ENCODE measurements at places on chromosomes 2 and 18.

DNA sequence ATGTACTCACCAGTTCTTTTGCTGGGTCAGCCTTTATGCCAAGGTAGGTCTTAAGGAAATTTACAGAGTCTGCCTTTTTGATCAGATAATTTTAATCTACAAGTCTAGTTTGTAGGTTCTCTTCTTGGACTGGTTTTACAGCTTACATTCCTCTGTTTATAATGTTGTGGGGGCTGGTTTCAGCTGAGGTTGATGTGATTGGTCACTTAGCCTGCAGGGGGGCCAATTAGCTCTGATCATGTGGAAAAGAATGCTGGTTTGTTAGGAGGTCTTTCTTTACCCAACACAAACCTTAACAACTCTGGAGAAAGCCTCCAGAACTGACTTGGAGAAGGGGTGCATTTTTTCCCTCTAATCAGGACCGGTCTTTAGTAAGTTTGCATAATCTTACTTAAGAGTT lies at the start of gene KCNJ13:
KCNJ13 (minus strand) TSS at position 131 of the 400 bp plus-strand sequence. CDS start 5,203 bp downstream, outside the sequence.
- DNase-seq: peak; percentile 72

GRCh38 chr18:23529604-23530003 lies 26.3 kb downstream of the RMC1 start:
- DNase-seq: no peak

GRCh38 chr2:173860082-173860481 lies 105.1 kb downstream of the SP3 start:
- DNase-seq: no peak

- DNase-seq: peak; percentile 61
Observed at GRCh38 chr2:8684878-8685696, 3.2 kb downstream of the ID2 start.

GRCh38 chr18:70523035-70523791 lies 234.4 kb downstream of the SOCS6 start:
- DNase-seq: no peak

DNA sequence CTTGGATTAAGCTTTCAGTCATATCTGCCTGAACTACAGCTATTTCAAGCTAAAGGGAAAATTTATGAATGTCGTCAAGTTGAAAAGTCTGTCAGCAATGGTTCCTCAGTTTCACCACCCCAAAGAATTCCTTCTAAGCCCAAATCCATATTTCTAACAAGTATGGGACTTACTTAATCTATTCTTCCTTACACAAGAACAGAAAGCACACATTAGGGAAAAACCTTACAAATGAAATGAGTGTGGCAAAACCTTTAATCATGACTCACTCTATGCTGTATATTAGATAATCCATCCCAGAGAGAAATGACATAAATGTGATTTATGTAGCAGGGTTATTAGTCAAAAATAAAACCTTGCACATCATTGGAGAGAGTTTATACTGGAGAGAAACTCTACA lies 78.9 kb downstream of the RAB31 start:
- DNase-seq: no peak

GRCh38 chr2:112026509-112026908 lies 28.6 kb upstream of the TMEM87B start:
- DNase-seq: no peak

GRCh38 chr2:40432921-40433483 lies 18.9 kb downstream of the SLC8A1 start:
- DNase-seq: no peak

DNA sequence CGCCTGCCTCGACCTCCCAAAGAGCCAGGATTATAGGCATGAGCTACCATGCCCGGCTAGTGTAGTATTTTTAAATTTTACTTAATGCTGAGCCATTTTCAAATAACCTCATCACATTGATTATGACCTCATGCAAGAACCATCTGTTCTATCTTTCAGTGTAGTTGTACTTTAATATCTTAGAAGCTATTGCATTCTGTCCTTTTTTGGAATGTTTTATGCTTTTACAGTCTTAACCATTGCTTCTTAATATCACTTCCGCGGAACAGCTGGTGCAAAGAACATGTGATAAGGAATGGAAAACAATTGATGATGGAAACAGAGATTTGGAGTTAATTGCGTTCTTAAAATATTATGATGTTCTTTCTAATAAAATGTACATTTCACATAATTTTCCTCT lies 2.7 kb downstream of the GEN1 start:
- no peak for DNase-seq

DNA sequence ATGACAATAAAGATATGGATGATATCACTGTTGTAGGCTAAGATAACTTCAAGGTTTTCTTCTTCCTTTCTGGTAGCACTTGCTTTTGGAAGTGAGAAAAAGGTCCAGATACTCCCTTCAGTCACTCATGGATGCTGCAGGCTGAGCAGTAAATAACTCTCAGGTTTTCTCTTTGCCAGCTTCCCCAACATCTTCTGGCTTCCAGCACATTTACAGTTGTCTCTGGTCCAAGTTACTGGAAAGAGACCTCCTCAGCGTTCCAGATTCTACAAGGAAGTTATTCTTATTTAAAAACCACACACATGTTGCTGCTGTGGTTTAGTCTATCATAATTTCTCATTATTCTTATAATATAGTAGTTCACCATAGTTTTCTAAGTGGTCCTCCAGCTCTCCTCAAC lies 383.4 kb downstream of the PLCL1 start:
- no peak for DNase-seq

- no peak for DNase-seq
Observed at GRCh38 chr2:182977463-182977862, 60.8 kb downstream of the NCKAP1 start.

GRCh38 chr2:231163414-231164095 lies 34.9 kb upstream of the ARMC9 start:
- no peak for DNase-seq

- DNase-seq: no peak
Observed at GRCh38 chr2:120700659-120701058, 35.0 kb upstream of the GLI2 start.

GRCh38 chr18:46068763-46069162 lies 3.3 kb downstream of the PSTPIP2 start:
- no peak for DNase-seq

- no peak for DNase-seq
Observed at GRCh38 chr2:67802291-67802690, 260.5 kb downstream of the C1D start.

- no peak for DNase-seq
Observed at GRCh38 chr2:129117434-129117833, 798.8 kb upstream of the HS6ST1 start.

DNA sequence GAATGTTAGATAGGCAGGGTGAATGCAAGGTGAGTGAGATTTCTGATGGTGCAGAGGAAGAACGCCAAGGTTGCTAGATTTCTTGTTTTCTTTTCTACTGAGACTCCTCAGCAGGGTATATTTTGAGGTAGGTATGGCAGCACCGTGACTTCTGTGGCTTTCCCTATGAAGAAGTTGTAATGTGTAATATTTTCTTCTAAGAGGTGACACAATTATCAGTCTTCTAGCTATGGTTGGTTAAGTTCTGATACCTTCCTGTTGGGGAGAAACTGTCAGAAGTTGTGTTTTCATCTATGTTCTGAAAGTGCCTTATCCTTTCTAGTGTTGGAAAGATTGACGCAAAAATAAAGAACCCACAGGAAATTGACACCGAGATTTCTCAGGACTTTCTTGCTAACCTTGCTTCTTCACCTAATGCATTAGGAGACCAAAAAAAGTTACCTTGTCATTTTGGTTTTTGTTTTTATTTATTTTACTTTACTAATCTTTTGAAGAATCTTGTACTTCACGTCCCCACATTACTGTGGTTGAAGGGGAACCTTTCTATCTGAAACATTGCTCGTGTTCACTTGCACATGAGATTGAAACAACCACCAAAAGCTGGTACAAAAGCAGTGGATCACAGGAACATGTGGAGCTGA lies 11.9 kb downstream of the IL18R1 start:
- no peak for DNase-seq

DNA sequence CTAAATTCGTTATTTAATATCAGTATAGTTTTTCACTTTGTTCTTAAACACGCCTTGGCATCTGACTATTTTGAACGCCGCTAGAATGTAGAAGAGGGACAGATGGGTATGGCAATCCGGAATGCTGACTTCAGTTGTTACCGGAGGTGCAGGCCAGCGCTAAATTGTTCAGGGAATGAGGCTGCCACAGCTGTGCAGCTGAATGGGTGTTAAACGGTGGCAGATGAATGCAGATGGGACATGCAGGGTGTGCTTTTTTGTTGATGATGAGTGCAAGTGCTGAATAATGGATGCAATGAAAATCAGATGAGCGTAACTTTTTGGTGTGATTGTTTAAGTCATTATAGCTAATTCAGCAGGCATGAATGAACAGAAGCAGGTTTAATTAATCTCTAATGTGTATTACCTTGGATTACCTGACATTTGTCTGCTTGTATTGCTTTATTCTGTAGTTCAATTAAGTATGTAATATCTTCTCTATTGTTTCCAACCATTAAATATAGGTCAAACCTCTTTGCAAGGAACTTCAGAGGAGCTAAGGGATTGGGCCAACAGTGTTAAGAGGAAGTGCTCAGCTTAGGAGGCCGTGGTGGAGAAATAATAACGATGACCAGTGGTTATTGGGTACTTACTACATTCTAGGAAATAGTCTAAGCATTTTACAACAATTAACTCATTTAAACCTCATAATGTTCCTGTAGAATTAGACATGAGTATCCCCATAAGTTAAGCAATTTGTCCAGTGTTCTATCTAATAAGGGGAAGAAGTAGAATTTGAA lies 11.9 kb upstream of the CREG2 start:
- DNase-seq: no peak

DNA sequence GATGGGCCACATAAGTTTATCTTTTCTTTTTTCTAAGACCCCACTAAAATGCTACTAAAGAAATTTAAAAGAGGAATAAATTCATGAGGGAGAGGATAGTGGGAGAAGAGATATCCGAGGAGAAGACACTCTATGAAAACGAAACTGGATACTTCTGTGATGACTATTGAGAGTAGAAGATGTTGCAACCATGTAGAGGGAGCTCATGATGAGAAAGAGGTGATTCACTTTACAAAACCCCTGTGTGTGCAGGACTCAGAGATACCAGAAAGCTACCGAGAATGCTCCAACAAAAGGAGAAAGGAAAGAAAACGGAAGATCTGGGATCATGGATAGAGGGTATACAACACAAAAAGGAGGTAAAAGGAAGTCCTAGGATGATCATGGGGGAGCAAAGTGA lies 34.9 kb downstream of the SLC38A11 start:
- DNase-seq: no peak

DNA sequence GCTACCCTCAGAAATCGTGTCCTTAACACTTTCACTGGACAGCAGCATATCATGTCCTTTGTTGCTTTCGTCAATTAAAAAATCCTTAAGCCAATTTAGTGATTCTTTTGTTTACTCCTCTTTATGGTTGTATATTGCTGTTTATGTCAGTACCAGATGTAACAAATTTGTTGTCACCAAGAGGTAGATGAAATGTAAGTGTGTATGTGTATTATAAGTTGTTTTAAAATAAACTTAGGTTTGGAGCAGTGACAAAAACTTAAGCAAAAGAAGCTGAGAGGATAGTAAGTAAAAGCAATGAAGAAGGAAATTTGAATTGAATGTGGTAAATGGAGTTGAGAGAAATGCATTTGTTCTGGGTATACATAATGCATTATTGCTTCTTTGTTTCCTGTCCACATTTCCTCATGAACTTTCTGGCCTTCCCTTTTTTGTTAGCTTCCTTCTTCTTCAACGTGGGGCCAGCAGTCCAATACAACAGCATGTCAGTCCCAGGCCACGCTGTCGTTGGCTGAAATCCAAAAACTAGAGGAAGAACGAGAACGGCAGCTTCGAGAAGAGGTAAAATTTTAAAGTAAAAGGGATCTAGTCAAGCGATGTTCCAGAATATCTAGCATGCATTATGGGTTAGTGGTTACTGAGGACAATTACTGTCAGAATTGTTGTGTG lies 30.5 kb upstream of the SNORC start:
- no peak for DNase-seq

DNA sequence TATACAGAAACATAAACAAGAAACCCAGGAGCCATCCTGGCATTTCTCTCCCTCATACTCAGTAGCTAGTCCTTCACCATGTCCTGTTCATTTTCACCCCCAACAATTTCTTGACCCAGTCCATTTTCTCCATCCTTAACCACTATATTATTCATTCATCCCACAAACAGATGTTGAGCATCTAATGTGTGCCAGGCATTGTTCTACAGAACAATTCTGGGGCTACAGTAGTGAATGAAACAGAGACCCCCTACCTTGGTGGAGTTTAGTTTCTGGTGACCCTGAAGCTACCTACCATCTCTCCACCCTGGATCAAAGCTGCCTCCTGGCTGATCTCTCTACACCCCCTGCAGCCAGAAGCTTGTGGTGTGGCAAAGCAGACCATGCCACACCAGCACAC lies 27.5 kb upstream of the BZW1 start:
- DNase-seq: no peak

DNA sequence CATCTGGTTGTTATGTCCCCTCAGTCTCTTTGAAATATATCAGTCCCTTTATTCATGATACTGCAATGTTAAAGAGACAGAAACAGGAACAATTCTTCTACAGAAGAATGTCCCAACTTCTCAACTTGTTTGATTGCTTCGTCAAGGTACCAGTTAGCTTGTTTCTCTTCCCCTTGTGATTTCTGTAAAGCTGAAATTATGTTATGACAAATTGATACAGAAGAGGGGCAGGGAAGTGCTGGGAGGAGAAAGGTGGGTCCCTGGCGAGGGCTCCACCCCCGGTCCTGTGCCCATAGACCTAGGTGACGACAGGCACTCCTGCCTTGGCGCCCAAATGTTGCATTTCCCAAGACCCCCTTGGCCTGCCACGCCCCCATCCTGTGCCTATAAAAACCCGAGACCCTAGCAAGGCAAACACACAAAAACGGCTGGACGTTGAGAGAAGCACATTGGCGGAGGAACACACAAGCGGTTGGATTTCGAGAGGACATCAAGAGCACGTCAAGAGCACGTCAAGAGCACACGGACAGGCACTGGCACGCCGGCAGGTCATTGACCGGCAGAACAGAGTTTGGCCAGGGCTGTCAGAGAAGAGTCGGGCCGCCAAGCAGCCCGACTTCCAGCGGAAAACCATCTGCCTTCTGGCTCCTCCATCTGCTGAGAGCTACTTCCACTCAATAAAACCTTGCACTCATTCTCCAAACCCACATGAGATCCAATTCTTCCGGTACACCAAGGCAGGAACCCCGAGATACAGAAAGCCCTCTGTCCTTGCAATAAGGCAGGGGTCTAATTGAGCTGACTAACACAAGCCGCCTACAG lies 11.5 kb upstream of the RTN4 start:
- DNase-seq: no peak

- peak; percentile 50 for DNase-seq
Observed at GRCh38 chr2:74525717-74526648, at the start of gene DQX1. DQX1 (minus strand) TSS chr2:74526231; CDS start chr2:74525729, 502 bp downstream.

DNA sequence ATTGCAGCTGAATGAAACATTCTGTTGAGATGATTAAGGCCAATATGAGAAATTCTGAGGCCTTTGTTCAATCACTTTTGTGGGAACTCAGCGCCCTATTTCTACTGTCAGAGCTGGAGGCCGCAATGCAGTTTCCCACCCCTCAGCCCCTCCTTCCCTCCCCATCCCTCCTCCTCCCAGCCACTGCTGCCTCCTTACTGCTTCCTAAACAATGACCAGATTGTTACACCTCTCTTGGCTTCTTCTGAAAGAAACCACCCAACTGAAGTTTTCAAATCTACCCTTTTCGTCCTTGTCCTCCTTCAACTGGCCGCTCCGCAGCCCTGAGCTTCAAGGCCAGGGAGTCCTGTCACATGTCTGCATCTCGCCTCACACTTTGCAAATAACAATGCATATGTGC lies 36.7 kb upstream of the MAPK4 start:
- no peak for DNase-seq
